ENCODE measurements at places on chromosomes 12 and 14. TPM values are rescaled to one million over a fixed set of nuclear protein-coding genes. Genes with fewer than 3 reads are reported as not detected.

The ASB2 gene
- total RNA-seq, result not detected

The FAM90A1 gene
- 0.41 TPM for total RNA-seq

The NRIP2 gene
- total RNA-seq, result not detected

The FOS gene
- 59.6 TPM for total RNA-seq

The CEP290 gene
- total RNA-seq, result 9.3 TPM

The CEP128 gene
- 12.4 TPM for total RNA-seq

The CLSTN3 gene
- 5.7 TPM for total RNA-seq

The BDKRB2 gene
- total RNA-seq, result 16.7 TPM

- no peak for DNase-seq
These were observed 5.5 kb downstream of the DNAH10 start for GRCh38 chr12:123767613-123768012.

- no peak for DNase-seq
These were observed 17.5 kb upstream of the VSX2 start for GRCh38 chr14:74221741-74222140.

DNA sequence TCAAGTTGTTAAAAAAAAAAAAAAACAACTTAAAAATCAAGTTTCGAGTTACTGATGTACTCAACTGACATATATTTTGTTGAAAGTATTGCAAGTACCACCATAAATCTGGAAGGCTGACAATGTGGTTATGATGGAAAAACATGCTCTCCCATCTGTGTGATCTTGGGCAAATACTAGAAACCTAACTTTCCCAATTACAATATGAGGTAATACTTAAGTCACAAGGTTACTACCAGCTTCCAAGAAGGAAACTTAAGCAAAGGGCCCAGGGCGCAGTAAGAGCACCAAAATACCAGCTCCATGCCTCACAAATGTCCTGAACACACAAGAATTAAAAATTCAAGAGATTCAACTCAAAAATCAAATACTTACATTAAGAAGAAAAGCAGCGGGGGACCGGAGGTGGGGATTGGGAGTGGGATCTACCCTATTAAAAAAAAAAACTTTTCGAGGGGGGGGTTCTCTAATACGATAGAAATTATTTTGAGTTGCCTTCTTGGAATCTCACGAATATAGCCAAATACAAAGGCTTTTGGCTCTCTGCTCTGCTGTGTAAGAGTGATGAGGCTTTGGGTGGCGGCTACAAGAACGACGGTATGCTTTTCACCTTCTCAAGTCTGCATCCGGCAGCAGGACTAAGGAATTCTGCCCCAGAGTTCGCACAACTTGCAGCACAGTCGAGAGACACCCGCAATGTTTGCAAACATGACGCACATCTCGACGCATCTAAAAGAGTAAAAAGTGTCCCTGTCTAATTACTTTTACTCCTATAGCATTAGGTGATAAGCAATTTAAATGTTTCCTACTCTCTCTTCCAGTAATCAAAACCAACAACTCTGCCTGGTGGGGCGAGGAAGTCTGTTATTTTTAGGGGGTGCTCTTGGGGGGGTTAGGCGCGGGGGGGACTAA is 1.1 kb downstream of the SAV1 start:
- DNase-seq, result peak; percentile 38

DNA sequence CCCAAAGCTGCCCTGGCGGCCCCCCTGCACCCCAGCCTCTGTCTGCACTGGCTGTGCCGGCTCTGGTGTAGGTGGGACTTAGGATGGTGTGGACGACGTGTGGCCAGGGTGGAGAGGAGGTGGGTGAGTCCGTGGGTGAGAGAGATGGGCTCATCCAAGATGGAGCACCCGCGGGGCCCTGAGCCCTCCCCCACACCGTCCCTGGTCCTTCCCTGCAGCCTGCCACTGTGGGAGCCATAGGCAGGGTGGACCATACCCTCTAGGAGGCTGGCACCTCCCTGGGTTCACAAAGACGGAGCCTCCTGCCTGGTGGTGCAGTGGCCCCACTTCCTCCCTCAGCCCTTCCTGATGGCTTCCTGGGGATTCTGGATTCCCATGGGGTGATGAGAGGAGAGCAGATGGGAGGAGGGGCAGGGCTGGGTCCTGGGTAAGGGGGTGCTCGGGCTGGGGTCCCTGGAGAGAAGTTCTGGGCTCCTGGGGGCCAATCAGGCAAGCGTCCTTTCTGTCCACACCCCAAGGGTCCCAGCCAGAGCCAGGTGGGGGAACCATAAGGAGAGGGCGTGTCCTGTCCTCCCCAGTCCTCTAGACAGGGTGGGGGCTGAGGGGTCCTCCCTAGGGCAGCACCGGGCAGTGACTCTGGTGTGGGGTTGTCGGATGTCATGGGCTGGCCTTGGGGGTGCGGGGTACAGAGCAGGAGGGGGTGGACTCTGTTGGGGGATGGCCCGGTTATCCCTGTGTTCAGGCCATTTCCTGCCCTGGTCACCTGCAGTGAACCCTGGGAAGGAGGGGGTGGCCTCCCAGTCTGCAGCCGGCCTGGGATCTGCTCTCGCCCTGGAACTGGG is 384.8 kb downstream of the TMEM121 start:
- DNase-seq, result no peak

- DNase-seq, result no peak
These were observed 20.5 kb downstream of the FOXN4 start for GRCh38 chr12:109288571-109288970.

- peak; percentile 55 for DNase-seq
These were observed 5.5 kb downstream of the C12orf71 start for GRCh38 chr12:27076928-27077327.

DNA sequence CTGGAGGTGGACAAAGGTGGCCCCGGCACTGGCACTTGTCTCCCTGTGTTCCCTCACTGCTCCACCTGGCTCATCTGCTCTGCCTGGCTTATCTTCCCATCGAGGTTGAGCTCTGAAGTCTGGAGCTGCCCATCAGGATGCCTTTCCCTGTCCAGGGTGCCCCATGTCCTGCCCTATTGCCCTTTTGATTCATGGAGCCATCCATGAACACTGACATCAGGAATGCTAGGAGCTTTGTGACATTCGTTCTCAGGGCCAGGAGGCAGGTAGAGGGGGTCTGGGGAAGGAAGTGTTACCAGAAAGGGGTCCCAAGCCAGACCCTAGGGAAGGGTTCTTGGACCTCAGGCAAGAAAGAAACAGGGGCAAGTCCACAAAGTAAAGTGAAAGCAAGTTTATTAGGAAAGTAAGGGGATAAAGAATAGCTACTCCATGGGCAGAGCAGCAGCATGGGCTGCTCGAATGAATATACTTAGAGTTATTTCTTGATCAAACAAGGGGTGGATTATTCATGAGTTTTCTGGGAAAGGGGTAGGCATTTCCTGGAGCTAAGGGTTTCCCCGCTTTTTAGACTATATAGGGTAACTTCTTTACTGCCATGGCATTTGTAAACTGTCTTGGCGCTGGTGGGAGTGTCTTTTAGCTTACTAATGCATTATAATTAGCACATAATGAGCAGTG is 51.6 kb downstream of the RIN3 start:
- DNase-seq, result peak; percentile 15

- DNase-seq, result no peak
These were observed 42.0 kb downstream of the RIN3 start for GRCh38 chr14:92555465-92556111.

DNA sequence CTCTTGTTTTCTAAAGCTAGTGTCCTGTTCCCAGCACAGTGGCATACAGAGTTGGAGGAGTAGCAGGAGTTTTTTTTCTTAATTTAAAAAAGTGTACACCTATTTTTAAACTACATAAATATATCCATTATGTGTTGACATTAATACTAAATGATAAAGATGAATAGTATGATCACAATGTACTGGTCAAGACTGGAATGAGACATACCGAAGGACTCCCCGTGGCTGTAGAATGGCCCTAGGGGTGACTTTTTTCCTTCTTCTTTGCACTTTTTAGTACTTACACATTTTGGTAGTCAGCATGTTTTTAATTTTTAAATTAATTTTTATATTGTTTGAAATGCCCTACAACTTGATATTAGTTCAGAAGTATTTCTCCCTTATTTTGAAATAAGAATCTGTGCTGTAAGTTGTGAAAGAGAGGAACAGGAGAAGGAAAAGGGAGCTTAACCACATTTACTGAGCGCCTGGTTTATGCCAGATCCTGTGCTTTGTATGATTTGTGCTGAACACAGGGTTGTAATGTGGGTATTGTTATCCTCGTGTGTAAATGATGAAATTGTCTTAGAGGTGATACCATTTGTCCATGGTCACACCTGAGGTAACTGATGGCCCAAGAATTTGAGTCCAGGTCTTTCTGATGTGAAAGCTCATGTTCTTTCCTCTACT is 136.5 kb downstream of the TGFB3 start:
- no peak for DNase-seq

GRCh38 chr14:76218662-76219061 is 66.9 kb downstream of the GPATCH2L start:
- no peak for DNase-seq

DNA sequence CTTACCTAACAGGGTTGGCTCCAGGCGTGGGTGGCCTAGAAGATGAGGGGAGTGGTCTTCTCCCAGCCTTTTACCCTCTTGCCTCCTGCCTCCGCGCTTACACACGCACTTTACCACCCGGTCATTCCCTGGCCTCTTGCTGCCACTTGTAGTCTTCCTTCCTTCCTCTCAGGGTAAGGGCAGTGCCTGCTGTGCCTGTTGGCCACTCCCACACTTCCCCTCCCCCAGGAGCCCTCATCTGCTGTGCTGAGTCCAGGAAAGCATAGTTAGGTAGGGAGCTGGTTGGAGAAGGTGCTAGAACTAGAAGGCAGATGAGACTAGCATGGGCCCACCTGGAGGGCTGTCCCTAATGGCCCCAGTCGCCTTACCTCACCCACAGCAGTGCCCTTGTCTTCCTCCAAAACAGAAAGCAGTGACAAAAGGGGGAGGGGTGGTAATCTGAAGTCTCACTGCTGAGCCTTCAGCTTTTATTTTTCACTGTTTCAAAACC is 54.3 kb upstream of the SRSF5 start:
- DNase-seq, result peak; percentile 61

DNA sequence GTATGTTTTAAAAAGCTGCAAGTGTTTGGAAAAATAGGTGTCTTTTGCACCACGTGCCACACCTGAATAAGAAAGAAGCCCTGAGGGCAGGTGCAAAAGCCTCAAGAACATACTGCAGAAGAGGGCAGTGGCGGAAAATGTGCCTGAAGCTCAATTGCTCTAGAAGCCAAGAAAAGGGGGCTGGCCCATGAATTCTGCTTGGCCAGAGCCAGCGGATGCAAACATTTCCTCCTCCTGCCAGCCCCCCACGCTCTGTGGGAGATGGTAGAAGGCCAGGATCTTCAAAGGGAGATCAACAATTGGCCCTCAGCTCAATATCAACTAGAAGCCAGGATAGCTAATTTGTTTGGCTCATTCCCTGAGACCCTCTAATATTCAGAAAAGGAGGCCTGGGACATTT is 80.3 kb upstream of the TMEM132D start:
- DNase-seq, result no peak

DNA sequence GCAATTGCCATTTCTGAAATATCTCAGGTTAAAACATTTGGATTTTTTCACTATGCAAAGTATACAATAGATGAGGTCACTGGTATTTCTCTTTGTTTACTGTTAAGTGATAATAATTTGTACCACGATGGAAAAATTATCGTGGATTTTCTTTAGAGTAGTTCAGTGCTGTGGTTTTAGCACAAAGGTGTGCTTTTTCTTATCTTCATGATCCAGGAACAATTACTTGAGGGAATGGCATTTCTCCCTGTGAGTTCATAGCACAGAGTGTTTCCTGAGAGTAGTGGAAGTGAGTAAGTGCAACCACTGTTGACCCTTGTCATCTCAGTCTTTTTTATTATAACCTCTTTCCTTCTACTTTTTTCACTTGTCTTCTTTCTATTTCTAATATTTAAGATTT is 86.8 kb downstream of the FGD4 start:
- DNase-seq, result peak; percentile 37

- DNase-seq, result no peak
These were observed 73.0 kb downstream of the DNAI7 start for GRCh38 chr12:25121916-25122315.
